ENCODE measurements at places on chromosomes 5 and 9.

GRCh38 chr9:121452085-121452484, 47.6 kb downstream of the GGTA1 start:
- DNase-seq, result no peak

DNA sequence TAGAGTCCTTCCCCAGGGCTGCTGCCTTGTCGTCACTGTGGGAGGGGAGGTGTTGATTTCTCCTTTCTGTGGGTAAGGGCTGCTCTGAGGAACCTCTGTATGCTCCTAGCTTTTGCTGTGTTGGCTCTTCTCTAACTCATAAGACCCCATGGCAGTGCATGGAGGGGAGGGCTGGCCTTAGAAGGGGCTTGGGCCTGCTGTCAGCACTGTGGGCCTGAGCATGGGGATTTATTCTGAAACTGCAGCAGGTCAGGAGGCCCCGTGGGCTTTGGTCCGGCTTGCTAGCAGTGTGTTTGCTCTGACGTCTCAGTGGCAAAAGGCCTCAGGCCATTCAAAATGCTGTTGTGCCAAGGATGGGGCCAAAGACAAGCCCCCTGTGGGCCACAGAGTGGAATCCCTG, 6.8 kb downstream of the FGF18 start:
- DNase-seq, result no peak

GRCh38 chr5:36607114-36607571, 737 bp downstream of the SLC1A3 start:
- DNase-seq, result no peak

- no peak for DNase-seq
Measured at GRCh38 chr5:14066326-14066725, 76.8 kb upstream of the TRIO start.

DNA sequence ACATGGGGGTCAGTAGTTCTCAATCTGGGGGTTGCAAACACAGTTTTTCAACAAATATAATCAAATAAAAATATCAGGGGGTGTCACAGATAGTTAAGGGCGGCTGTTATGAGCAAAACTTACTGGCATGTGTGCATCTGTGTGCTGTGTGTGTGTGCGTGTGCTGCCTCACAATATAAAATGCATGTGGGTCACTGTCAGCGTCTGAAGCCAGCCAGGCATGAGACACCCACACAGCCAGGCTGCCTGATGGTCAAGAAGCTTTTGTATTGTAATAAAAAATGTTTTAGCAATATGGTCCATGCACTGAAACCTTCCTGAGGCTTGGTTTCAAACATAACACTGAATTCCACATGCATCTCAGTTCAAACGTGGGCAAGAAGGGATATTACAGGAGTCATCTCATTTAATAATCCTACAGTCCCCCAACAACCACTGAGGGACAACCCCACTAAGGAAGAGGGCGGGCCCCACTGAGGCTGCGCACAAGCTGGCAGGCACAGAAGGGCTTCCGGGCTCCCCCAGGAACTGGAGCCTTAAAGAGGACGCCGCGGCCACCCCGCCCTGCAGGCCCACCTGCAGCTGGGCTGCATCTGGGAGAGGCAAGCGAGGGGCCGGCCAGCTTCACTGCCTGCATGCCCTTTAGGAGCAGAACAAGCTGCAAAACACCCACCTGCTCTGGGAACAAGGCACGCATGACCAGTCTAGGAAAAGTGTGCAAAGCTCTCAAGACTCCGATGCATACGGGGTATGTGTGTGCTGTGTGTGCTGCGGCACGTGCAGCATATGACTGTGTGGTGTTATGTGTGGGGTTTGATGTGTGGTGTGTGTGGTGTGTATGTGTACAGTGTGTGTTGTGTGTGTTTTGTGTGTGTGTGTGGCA, 14.1 kb downstream of the SEMA4D start:
- peak; percentile 80 for DNase-seq

- no peak for DNase-seq
Measured at GRCh38 chr5:88419931-88420330, 151.3 kb upstream of the TMEM161B start.

DNA sequence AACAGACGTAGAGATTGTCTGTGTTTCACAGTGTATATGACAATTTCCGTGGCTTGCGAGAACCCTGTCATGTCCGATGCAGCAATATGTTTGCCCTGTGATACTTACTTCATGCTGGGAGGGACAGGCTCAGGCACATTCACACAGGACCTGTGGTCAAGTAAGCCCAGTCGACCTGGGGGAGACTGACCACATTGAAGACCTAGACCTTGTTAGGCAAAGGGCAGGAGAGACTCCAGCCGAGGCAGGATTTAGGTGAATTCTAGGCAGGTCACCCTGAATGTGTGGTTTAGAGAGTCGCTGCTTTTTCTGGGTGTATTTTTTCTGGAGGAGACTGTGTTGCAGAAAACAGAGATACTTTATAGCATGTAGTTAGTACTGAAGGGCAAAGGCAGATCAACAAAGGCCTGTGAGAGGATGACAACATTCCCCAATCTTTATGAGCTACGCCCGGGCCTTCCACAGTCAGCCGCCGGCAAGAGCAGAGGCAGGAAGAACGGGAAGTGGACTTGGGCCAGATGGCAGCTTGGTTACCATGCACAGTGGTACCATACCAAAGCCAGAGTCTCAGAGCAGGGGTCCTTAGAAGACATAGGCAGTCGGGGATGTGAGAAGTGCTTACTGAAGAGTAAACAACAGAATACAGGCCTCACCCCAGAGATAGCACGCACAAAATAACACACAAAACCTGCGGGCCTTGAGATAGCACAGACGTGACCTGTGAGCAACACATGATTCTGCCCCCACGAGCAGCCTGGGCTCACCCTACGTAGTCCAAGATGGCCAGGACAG, 220.7 kb downstream of the CACNA1B start:
- DNase-seq, result no peak

DNA sequence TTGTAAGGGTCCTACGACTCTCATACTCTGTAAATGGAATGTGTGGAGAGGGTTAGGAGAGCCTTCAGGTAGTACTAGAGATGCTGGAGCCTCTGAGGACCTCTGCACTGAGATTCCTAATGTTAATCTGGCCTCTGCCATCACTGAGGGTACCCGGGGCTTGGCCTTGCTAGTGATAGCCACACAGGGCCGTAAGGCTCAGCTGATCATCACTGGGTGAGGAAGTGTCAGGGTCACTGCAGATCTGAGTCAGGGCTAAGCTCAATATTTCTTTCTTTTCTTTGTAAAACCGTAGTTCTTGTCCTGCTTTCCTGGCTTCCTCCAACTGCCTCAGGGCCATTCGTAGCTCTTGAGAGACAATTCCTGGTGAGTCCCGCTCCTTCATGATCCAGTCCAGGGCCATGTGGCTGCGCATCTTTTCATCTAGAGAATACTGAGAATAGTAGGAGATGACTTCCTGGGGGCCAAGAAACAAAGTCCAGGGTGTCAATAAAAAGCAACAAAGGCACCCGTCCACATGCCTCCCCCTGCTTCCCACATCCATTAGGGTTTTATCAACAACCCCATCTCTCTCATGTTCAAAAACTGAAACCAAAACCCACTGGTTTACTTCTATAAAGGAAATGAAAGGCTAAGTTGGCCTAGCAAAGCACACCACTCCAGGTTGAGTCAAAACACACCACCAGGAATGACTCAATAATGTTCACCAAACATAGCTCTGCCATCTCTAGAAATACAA, 47.7 kb downstream of the LIX1 start:
- DNase-seq, result peak; percentile 92

DNA sequence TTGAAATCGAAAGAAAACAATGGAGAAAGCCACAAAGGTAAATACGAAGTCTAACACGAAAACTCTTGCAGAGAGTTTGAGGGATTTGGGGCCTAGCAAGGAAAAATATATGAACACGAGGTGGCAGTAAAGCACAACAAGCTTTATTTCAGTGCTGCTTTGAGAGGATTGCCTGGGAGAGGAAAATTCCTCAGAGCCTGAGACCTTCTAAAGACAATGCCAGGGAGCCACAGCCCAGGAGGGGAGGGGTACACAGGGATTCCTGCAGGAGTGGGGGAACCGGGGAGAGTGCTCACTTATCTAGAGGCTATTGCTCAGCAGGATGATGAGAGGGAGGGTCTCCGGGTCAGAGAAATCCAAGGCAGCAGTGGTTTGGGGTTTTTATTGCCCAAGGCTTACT, 134.9 kb upstream of the ADCY2 start:
- peak; percentile 15 for DNase-seq

GRCh38 chr9:22840641-22841040, 394.0 kb downstream of the DMRTA1 start:
- no peak for DNase-seq

- no peak for DNase-seq
Measured at GRCh38 chr5:53128481-53128880, 18.9 kb upstream of the MOCS2 start.

GRCh38 chr5:163473635-163474243, 13.3 kb downstream of the HMMR start:
- DNase-seq, result no peak

- DNase-seq, result no peak
Measured at GRCh38 chr5:174734571-174735497, 10.5 kb downstream of the MSX2 start.

DNA sequence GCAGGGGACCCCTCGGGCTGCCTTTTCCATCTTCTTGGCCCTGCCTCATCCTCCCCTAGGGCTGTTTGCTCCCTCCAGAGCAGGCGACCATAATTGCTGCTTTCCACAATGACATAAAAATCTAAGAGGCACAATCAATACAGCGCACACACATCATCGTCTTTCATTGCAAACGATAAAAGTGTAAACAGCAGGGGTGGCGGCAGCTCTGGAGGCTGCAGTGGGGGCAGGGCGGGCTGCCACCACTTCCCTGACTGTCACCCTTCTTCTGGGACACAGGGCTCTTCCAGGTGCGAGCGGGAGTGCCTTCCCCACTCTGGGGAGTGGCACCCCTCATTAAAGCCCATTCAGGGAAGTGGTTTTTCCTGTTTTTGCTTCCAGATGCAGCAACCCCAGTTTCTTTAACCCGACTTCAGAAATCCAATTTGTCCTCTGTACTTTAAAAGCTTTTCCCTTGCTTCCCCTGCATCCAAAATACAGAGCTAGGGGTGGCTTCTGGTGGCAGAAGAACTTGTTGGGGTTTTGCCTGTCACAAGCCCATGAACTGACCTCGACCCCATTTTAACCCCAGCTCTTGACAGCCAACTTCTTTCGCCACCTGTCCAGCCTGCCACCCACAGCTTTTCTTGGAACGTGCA, 45.7 kb downstream of the TSPAN17 start:
- no peak for DNase-seq

DNA sequence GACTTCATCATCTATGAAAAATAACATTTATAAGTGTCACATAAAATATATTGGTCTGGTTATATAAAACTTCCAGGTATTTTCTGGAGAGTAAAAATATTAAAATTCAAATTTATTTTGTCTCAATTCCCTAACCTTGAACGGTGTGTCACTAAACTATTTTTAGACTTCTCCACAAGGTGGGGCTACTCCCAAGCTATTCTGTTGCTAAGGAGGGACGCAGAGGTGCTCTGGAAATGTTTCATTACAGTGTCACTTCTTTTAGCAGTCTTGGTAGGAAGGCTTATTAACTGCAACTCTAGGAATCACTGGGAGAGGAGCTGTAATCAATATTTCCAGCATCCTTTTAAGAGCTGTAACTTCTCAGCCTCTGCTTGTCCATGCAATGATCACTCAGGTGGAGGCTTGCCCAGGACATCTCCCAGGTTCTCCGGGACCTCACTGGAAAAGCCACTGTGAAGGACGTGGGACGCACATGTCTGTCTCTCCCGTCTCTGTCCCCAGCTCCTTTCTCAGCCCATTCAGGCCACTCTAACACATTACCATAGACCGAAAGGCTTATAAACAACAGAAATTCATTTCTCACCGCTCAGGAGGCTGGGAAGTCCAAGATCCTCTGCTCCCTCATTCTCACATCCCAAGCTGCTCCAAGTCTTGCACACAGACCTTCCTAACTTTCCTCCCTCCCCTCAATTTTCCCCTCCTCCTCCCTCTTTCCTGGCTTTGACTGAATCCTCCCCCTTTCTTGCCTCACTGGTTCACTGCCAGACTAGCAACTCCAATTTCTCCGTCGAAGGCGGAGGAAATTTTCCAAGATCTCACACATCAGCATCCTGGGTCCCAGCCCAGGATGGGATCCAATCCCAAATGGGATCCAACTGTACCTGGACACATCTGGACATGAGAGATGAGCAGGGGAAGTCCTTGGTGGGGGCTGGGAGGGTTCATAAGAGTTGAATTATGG, 32.7 kb upstream of the DNAH5 start:
- DNase-seq, result peak; percentile 6

GRCh38 chr5:174981416-174981815, 257.0 kb downstream of the MSX2 start:
- DNase-seq, result no peak

DNA sequence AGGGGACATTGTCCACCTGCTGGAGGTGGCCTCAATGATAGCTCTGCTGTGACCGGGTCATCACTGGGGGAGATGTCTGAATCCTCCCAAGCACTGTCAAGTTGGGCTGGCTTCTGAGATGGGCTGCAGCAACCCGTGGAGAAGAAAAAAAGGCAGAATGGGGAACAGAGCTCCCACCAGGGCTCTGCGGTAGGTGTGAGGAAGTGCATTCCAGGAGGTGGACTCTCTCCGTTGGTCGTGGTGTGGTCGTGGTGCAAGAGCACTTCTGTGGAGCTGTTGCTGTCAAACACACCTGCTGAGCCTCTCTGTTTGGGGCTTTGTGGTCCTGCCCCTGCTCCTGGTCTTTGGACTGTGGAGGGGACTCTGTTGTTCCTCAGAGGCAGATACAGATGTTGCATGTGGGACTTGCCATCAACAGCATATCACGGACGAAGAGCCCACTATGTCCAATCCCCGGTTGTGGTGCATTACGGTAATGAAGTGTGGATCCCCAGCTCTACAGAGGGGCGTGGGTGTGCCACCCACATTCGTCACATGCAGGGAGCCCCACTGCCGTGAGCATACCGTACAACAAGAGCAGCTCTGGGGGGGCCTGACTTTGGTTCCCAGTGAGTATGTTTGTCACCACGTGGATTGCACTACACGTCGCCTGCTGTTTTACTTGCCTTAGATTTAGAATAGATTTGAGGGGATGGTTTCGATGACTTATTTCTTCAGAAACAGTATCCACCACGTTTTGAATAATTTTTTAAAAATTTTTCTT, 36.0 kb upstream of the PITX1 start:
- DNase-seq, result no peak

GRCh38 chr5:74762599-74762998, 4.3 kb downstream of the GFM2 start:
- peak; percentile 27 for DNase-seq

- no peak for DNase-seq
Measured at GRCh38 chr5:138502121-138502520, 36.8 kb downstream of the EGR1 start.

- no peak for DNase-seq
Measured at GRCh38 chr9:12722131-12722530, 28.9 kb downstream of the TYRP1 start.

DNA sequence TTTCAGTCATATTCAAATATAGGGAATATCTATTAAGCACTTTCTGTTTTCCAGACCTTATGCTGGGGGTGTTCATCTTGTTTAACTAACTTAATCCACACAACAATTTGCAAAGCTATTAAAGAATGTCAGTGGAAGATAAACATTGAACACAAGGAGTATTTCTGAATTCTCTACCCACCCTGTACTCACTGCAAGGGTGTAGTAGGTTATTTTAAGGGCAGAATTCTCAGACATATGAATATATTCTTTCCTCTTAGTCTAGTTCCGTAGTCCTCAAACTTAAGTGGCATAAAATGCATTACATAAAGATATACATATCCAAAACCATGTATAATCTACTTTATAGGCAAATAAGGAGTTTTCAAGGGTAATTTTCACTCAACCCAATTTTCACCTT, 19.9 kb upstream of the CHSY3 start:
- DNase-seq, result no peak

GRCh38 chr9:123335193-123335985, 20.6 kb upstream of the CRB2 start:
- no peak for DNase-seq

- no peak for DNase-seq
Measured at GRCh38 chr9:87776481-87777379, 50.8 kb downstream of the CTSL start.

Data from activated CD4-positive, alpha-beta T cell treated with anti-CD3 and anti-CD28 coated beads, Interleukin-2, Interleukin-6, amounts not matched to agents 100 ng/mL and 50 ng/mL, durations not matched to agents 16 hours and 8 hours (primary cell).